Smooth muscle cell of the pulmonary artery (primary cell): ENCODE measurements at places on chromosomes 11 and 22. TPM values are rescaled to one million over a fixed set of nuclear protein-coding genes. Genes with fewer than 3 reads are reported as not detected.

The AIP gene
- total RNA-seq, result 77.1 and 89.2 TPM in 2 replicates

The RASGRP2 gene
- 0.26 and 0.50 TPM in 2 replicates for total RNA-seq

The SLC37A2 gene
- 0.13 and 1.7 TPM in 2 replicates for total RNA-seq

The CLTCL1 gene
- total RNA-seq, result 16.9 and 23.8 TPM in 2 replicates

The OSBP2 gene
- total RNA-seq, result 2.2 and 2.4 TPM in 2 replicates
